Endothelial cell of umbilical vein (primary cell): ENCODE measurements at places on chromosomes 7 and 10. TPM values are rescaled to one million over a fixed set of nuclear protein-coding genes. Genes with fewer than 3 reads are reported as not detected.

GRCh38 chr10:76001461-76001860 is 570.0 kb downstream of the LRMDA start:
- H3K27ac ChIP-seq = no peak overlapping the region
- H3K36me3 ChIP-seq = no peaks in the 10 kb centered on the region
- no peaks in the 10 kb centered on the region for H3K27me3 ChIP-seq
- H3K4me3 ChIP-seq = no peak overlapping the region

GRCh38 chr10:99828464-99828863 is 46.0 kb downstream of the ABCC2 start:
- no peak overlapping the region for H3K4me3 ChIP-seq
- H3K27ac ChIP-seq = no peak overlapping the region
- H3K4me1 ChIP-seq = no peaks in the 10 kb centered on the region
- H3K36me3 ChIP-seq = no peaks in the 10 kb centered on the region
- H3K27me3 ChIP-seq = no peaks in the 10 kb centered on the region

GRCh38 chr7:68470836-68471435 is 1127.3 kb upstream of the AUTS2 start:
- no peak for DNase-seq
- no peak overlapping the region for H3K4me3 ChIP-seq
- H3K36me3 ChIP-seq = no peaks in the 10 kb centered on the region
- no peaks in the 10 kb centered on the region for H3K27me3 ChIP-seq
- H3K27ac ChIP-seq = no peak overlapping the region

DNA sequence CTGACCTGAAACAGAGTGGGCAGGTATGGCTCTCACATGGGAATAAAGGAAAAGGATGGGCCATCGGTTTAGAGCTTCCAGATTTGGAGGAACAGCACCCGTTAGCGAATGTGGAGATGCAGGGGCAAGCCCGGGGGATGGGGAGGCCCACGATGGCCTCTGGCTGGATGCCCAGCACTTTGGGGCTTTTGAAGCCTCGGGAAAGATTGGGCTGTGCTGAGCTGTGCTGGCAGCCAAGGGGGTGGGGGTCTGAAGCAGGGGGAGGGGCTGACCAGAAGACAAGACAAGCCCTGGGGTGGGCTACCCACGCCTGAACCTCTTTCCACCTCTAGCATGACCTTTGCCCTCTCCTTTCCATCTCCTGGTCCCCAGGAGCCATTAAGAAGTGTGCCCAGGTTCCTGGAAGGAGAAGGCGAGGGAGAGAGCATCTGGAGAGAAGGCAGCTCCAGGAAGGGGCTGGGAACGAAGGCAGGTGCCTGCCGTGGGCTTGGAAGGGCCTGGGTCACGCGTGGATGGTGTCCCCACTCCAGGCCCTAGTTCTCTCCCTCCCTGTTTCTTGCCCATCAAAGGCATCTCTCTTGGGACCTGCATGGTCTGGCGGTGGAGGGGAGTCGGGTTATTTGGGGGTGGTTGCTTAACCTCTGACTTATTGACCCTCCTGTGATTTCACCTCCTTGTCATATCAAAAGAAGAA is 39.7 kb downstream of the JAKMIP3 start:
- H3K27ac ChIP-seq = no peak overlapping the region
- no peak overlapping the region for H3K4me3 ChIP-seq
- no peak for DNase-seq

GRCh38 chr7:146764458-146764857 is 647.9 kb downstream of the CNTNAP2 start:
- DNase-seq = no peak
- no peaks in the 10 kb centered on the region for H3K27me3 ChIP-seq
- H3K4me1 ChIP-seq = no peaks in the 10 kb centered on the region
- no peak overlapping the region for H3K27ac ChIP-seq

GRCh38 chr7:152709287-152710152 is 33.6 kb upstream of the XRCC2 start:
- no peak overlapping the region for H3K27ac ChIP-seq
- H3K27me3 ChIP-seq = no peaks in the 10 kb centered on the region
- no peaks in the 10 kb centered on the region for H3K4me1 ChIP-seq
- DNase-seq = no peak
- no peaks in the 10 kb centered on the region for H3K36me3 ChIP-seq

GRCh38 chr7:50914460-50914859 is 131.8 kb upstream of the GRB10 start:
- peaks cover 2% of the 10 kb centered on the region for H3K4me1 ChIP-seq
- H3K27ac ChIP-seq = no peak overlapping the region
- H3K27me3 ChIP-seq = no peaks in the 10 kb centered on the region
- DNase-seq = no peak
- H3K36me3 ChIP-seq = no peaks in the 10 kb centered on the region

- H3K4me1 ChIP-seq = no peaks in the 10 kb centered on the region
- no peak overlapping the region for H3K4me3 ChIP-seq
- no peaks in the 10 kb centered on the region for H3K27me3 ChIP-seq
These were observed 5.6 kb downstream of the PTN start for GRCh38 chr7:137337902-137338301.

GRCh38 chr7:7517754-7518153 is 17.9 kb downstream of the COL28A1 start:
- H3K4me3 ChIP-seq = no peak overlapping the region
- no peak overlapping the region for H3K27ac ChIP-seq
- no peaks in the 10 kb centered on the region for H3K4me1 ChIP-seq
- H3K36me3 ChIP-seq = no peaks in the 10 kb centered on the region

GRCh38 chr10:99551616-99552015 is 18.9 kb downstream of the NKX2-3 start:
- H3K4me1 ChIP-seq = no peaks in the 10 kb centered on the region
- no peak overlapping the region for H3K27ac ChIP-seq
- no peak for DNase-seq
- peaks cover 29% of the 10 kb centered on the region for H3K27me3 ChIP-seq
- H3K36me3 ChIP-seq = no peaks in the 10 kb centered on the region
- H3K4me3 ChIP-seq = no peak overlapping the region

- H3K36me3 ChIP-seq = no peaks in the 10 kb centered on the region
- H3K27ac ChIP-seq = no peak overlapping the region
- no peak overlapping the region for H3K4me3 ChIP-seq
- H3K27me3 ChIP-seq = no peaks in the 10 kb centered on the region
These were observed 28.4 kb upstream of the RAPGEF5 start for GRCh38 chr7:22385326-22385725.

DNA sequence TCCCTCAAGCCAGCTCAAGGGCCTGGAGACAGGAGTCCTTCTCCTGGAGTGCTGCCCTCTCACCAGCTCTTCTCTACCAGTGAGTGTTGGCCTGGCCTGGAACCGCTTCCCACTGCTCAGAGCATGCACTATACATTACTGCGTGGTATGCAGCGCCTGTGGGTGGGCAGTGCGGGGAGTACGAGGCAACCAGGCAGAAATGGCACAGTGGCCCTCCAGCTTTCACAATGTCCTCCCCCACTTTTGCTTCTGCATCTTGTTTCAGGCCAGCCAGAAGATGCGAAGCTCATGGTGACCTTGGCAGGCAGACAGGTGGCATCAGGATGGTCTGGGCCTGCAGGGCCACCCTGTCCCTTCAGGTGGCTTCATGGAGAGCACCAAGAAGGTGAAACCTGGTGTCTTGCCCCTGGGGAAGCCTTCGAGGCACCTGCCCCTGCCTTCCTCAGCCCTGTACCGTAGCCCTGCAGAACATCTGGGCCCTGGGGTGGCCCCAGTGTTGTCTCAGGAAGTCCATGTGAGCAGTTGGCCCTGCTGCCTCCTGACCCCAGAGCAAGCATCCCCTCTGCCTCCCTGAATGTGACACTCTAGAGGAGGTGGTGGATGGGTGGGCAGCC is 35.8 kb downstream of the RASGEF1A start:
- H3K4me3 ChIP-seq = no peak overlapping the region
- H3K36me3 ChIP-seq = no peaks in the 10 kb centered on the region
- H3K27me3 ChIP-seq = peaks cover 23% of the 10 kb centered on the region
- H3K4me1 ChIP-seq = no peaks in the 10 kb centered on the region

- H3K36me3 ChIP-seq = no peaks in the 10 kb centered on the region
- no peak overlapping the region for H3K27ac ChIP-seq
- no peaks in the 10 kb centered on the region for H3K4me1 ChIP-seq
- H3K4me3 ChIP-seq = no peak overlapping the region
- no peaks in the 10 kb centered on the region for H3K27me3 ChIP-seq
- no peak for DNase-seq
These were observed 29.9 kb downstream of the TAS2R41 start for GRCh38 chr7:143507534-143508055.

DNA sequence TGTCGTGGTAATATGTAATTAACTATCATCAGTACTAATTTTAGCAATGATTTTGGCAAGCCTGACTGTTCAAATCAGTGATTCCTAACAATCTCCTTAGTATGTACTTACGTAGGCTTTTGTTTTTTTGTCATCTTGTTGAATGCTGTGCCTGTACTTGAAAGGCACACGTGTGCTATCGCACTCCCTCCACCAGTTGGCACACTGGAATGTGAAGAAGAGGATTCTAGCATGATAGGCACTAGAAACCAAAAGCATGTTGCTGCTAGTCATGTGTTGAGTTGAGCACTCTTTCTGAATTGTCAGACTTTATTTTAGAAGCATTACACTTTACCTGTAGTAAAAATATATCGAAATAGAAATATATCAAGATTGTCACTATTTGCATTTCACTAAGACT is 59.1 kb downstream of the TASOR2 start:
- no peaks in the 10 kb centered on the region for H3K4me1 ChIP-seq
- H3K27ac ChIP-seq = no peak overlapping the region
- no peak for DNase-seq

The PIK3CG gene
- 4.9 and 6.2 TPM in 2 replicates for total RNA-seq

The TRIM50 gene
- not detected in 2 replicates for total RNA-seq

The CYP26A1 gene
- 2.1 and 4.4 TPM in 2 replicates for total RNA-seq

The TMEM139 gene
- total RNA-seq = not detected in 2 replicates

The AKR1D1 gene
- not detected in 2 replicates for total RNA-seq

The ADRA2A gene
- total RNA-seq = not detected in 2 replicates

The ZNF425 gene
- 0.93 and 2.0 TPM in 2 replicates for total RNA-seq

The UPK3B gene
- total RNA-seq = 0.77 and 0.97 TPM in 2 replicates

The SPDYE16 gene
- 0.22 TPM in 1 of 2 replicates, not detected in the other for total RNA-seq

The OPALIN gene
- not detected in 2 replicates for total RNA-seq

The ANLN gene
- 112 and 119 TPM in 2 replicates for total RNA-seq

The ITIH5 gene
- total RNA-seq = not detected in 2 replicates

The DPP6 gene
- total RNA-seq = not detected in 2 replicates

The SFTPA1 gene
- total RNA-seq = not detected in 2 replicates

The UTF1 gene
- not detected in 2 replicates for total RNA-seq
